ENCODE measurements at places on chromosomes 6 and 20.
A peak's percentile ranks its signal among the peaks of the same experiment; 100 is the strongest.

DNA sequence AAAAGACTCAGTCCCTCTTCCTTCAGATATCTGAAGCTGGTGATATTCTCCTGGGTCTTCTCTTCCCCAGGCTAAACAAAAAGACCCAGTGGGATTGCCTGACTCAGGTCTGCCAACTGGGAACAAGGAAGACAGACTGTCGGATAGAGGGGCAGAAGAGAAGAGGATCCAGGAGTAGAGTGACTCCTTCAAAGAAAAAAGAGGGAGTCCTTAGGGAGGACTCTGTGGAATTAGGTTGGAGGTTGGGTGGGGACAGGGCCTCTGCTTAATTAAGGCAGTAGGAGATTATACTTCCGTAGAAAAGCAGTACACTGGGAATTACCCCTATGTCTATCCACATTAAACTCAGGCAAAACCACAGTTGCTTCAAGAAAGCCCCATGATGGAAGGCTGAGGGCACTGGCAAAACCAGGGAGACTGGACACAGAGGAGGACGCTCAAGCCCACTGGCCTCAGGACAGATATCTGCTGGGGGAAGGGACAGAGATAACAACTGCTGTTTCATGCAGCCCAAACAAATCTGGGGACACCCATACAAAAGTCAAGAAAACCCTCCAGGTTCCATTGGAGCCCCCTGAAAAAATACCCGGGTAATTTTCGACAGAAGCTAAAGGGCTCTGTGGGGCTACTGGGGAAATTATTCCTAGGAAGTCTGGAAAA is 5.7 kb downstream of the BCL2L1 start:
- no peak for DNase-seq

GRCh38 chr20:62596486-62596885 is 45.8 kb upstream of the SLCO4A1 start:
- no peak for DNase-seq

GRCh38 chr6:17265570-17265969 is 15.6 kb upstream of the RBM24 start:
- no peak for DNase-seq

GRCh38 chr6:144477396-144477795 is 192.3 kb downstream of the UTRN start:
- peak; percentile 63 for DNase-seq

DNA sequence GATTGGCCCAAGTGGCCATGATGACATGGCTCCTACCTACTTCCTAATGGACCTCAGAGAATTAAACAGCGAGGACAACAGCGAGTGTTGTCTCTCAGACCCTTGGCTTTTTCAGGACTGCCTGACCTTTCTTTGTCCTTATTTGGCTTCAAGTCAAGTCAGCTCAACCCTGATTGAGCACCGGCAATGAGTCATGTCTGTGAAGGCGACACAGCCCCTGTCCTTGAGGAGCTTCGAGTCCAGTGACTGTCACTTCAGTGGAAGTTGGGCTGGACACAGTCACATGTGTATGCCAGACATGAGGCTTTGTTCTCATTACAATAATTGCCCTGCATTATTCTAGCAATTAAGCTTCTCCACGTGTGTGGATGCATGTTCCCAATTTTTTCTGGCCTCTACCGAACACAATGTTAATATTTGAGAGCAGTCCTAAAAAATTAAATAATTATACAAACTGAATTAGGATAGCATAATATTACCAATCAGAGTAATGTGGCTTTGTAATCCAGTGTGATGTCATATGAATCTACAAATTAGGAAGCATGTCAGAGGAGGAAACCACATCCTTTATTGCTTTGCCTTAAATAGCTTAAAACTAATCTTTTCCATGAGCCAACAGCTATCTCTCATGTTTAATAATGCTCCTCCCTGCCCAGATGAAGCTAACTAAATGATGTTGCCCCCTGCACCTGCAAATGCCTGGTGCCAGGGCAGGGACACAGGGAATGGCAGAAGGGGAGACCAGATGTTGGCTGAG is 178.6 kb downstream of the CDH26 start:
- DNase-seq, result no peak

- no peak for DNase-seq
Measured at GRCh38 chr6:64955435-64955848, 751.6 kb downstream of the EYS start.

DNA sequence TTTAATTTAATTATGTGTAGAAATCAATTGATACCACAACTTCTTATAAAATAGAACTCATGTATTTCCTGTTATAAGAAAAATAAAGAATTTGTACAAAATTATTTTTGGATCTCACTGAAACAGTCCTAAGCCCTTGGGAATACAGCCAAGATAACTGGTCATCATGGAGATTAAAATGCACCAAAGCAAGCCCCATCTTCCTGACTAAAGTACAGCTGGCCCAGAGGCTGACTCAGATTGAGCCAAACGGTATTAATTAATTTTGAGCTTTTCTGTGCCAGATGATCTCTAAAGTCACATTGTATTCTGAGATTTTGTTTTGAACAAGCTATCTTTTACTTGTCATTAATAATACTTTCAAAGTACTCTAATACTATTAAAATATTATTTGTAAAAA is 978.5 kb downstream of the TBC1D32 start:
- DNase-seq, result peak; percentile 14

GRCh38 chr6:15481390-15482291 is 181.2 kb downstream of the DTNBP1 start:
- no peak for DNase-seq

GRCh38 chr20:44113618-44114376 is 73.2 kb downstream of the JPH2 start:
- no peak for DNase-seq

DNA sequence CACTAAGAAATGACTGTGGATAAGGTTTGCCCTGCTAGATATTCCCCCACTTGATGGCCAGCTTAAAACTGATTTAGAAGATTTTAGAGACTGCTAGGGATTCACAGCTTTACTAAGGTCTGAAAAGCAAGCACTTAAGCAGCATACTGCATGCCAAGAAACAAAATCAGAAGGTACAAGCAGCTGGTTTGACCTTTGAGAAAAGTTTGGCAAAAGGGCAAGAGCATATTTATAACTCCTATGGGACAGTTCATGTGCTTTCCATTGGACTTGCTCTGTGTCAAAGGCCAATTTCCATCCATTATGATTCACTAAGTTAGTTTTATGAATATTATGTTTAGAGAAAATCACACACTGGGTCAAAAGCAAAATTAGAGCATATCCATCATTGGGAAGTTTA is 402.8 kb downstream of the PKHD1 start:
- no peak for DNase-seq

GRCh38 chr6:42783177-42783875 is 1.5 kb downstream of the BICRAL start:
- DNase-seq, result peak; percentile 56

DNA sequence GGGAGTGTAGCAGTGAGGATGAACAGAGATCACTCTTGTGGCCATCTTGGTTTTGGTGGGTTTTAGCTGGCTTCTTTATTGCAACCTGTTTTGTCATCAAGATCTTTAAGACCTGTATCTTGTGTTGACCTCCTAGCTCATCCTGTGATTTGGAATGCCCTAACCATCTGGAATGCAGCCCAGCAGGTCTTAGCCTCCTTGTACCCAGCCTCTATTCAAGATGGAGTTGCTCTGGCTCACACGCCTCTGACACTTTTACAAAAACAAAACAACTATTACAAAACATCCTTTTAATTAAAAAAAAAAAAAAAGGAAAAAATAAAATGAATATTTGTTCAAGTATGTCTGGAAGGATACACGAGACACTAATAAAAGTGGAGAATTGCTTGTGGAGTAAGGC is 62.4 kb downstream of the PHACTR2 start:
- DNase-seq, result no peak

- DNase-seq, result no peak
Measured at GRCh38 chr6:141309295-141309694, 823.4 kb upstream of the GJE1 start.

DNA sequence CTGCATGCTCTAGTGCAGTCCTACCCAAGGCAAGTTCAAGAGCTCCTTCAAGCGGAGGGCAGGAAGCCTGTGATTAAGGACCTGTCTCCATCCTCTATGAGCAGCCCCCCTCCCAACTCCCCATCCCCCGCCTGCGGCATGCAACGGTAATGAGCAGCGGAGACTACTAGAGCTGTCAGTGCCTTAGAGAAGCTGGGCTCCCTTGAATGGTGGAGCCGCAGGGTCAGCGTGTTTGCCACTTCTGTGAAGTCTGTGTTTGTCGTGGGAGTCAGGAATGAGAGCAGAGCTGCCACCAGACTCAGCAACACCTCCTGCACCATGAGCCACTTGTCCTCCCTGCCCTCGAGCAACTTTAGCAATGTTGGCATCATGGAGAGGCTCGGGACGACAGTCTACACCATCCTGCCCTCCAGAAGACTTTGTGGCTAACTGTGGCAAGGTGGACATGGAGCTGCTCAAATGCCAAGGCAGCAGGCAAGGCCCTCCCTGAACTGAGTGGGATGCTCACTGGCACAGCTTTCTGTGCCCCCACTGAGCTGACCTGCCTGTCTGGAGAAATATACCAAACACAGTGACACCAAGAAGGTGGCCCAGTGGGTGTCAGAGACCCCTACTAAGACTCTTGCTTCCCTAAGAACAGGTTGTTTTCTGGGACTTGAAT is 23.8 kb upstream of the SYNDIG1 start:
- DNase-seq, result no peak

GRCh38 chr6:47621838-47622449 is 76.4 kb upstream of the ADGRF4 start:
- no peak for DNase-seq

DNA sequence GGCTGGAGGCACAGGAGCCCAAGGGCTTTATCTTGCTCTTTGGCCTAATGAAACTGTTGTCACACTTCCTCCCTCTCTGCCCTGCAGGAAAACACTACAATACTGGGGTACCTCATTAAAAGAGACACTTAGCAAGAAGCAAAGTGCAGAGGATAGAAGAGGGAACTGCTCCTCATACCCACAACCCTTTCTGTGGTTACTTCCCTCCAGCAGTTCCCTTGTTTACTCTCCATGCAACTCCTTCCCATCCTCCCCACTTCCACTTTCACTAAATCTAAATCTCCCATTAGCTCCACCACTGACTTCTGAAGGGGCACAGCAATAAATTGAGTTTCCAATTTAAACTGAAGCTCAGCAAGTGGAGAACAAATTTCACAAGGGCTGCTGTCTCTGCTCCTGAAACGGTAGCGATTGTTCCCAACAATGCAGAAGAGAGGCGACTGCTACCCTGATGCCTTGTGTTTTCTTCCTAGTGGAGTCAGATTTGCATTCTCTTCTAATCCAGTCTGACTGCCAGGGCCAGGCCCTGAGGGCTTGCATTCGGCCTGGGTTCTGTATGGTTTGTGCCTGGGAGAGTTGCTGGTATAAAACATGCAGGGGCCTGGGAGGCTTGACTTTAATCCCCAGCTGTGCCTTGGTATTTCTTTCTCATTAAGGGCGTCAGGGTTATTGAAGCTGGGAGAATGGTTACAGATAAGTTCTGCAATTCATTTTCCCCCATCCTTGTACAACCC is 454.7 kb downstream of the TFAP2B start:
- DNase-seq, result no peak

DNA sequence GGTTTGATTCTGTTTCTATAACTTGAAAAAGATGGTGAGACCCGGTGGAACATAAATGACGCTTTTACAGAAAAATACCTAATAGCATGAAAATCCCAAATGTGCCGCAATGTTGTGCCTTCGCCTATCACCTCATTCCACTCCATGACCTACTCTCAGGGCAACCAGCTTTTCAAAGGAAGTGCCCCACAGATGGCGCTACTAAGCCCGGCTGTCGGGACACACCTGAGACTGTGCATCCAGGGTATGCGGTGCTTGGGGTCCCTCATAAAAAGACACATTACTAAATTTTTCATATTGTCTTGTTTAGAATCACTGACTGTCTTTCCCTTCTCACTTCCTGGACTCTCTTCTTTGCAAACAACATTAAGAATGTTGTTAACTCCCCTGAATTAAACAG is 145.5 kb upstream of the RPS6KA2 start:
- DNase-seq, result no peak

GRCh38 chr6:33072508-33073100 is 845 bp downstream of the HLA-DPA1 start:
- DNase-seq, result no peak

DNA sequence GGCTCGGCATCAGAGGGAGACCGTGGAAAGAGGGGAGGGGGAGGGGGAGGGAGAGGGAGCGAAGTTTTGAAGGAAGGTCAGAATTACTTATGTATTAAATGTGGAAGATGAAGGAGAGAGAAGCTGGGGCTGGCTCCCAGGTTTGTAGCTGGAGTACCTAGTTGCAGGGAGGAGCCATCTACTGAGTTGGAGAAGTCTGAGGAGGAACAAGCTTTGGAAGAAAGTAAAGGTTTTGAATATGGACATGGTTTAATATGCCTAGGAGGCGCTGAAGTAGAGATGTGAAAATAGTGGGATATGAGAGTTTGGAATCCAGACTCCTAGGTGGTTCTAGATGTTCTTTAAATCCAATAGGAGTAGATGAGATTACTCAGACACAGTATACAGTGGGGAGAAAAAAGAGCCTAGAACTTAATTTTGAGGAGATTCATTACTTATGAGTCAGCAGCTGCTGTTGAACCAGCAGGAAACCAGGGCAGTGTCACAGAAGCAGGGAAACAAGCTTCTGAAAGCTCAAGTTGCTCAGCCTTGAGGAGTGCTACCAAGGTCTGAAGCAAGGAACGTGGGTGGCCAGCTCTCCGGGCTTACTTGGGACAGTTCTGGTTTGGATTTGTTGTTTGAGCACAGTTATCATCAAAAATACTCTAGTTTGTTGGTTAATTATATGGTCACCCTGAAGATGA is 149.3 kb downstream of the UTRN start:
- DNase-seq, result peak; percentile 96

- DNase-seq, result no peak
Measured at GRCh38 chr20:60480950-60481742, 522.9 kb downstream of the CDH26 start.
